ENCODE measurements at places on chromosomes 5 and 9. TPM values are rescaled to one million over a fixed set of nuclear protein-coding genes. Genes with fewer than 3 reads are reported as not detected.

The PCA3 gene
- not detected for total RNA-seq

The CDK9 gene
- total RNA-seq, result 95.2 TPM

The CXCL14 gene
- not detected for total RNA-seq

The INSL6 gene
- total RNA-seq, result not detected

The SELENOP gene
- total RNA-seq, result not detected

The ADAMTSL2 gene
- total RNA-seq, result not detected

The GTF2H2 gene
- 32.3 TPM for total RNA-seq

The TLX3 gene
- not detected for total RNA-seq

The KYAT1 gene
- 19.5 TPM for total RNA-seq

The GMCL2 gene
- total RNA-seq, result not detected

The PIGO gene
- total RNA-seq, result 25.4 TPM

The COL27A1 gene
- total RNA-seq, result 2.8 TPM

The DBH gene
- total RNA-seq, result not detected

All from activated naive CD4-positive, alpha-beta T cell treated with anti-CD3 and anti-CD28 coated beads, Interleukin-2, amount 10 ng/mL, durations not matched to agents 5 hours and 36 hours (primary cell).